ENCODE measurements at places on chromosomes 7 and 10.

GRCh38 chr10:45561952-45562351 lies 110.6 kb downstream of the ZFAND4 start:
- no peak for DNase-seq

DNA sequence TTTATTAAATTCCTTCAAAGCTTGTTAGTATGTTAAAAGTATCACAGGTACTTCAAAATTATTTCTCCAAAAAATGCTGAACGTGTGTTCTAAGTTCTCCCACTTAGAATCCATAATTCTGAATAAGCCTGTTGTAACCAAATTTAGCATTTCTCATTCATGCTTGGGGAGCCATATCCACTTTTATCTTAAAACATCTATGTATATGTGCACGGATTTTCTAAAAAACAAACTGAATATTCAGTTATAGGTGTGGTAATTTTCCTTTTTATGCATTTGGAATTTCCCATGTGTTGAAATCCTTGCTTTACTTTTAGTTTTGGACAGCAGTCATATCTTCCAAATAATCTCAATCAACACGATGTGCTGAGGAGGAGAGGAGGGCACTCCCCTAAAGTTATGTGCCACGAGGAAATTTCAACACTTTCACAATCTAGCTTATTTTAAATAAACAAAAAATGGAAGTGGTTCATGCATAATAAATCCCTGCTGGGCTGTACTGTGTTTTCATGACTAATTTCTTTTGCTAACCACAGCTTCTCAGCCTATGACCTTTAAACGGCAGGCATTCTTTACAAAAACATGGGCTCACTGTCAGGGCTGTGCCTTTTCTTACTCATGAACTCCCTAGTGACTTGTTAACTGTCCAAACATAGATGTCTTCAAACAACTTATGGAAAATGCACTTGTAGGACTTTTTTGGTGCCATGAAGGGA lies 380.3 kb upstream of the SEMA3C start:
- peak; percentile 53 for DNase-seq

GRCh38 chr7:24135003-24135817 lies 148.8 kb upstream of the NPY start:
- no peak for DNase-seq

DNA sequence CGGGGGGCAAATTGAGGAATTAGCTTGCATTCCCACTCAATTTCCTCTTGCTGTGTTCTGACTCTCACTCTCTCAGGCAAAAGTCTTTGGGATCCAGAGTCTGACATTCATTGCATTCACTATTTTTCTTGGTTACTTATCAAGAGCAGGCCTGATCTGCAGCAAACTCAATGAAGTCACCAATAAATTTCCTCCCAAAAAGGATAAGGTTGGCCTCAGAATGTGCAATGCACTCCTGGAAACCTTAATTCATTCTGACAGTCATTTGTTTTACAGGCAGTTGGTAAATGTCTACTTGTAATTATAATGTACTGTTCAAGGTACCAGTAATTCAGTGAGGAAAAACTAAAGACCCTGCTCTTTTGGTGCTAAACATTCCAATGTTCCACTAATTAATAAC lies 6.3 kb upstream of the DGKI start:
- no peak for DNase-seq

- no peak for DNase-seq
These were observed 2.5 kb downstream of the DYNC2I1 start for GRCh38 chr7:158858592-158859503.

DNA sequence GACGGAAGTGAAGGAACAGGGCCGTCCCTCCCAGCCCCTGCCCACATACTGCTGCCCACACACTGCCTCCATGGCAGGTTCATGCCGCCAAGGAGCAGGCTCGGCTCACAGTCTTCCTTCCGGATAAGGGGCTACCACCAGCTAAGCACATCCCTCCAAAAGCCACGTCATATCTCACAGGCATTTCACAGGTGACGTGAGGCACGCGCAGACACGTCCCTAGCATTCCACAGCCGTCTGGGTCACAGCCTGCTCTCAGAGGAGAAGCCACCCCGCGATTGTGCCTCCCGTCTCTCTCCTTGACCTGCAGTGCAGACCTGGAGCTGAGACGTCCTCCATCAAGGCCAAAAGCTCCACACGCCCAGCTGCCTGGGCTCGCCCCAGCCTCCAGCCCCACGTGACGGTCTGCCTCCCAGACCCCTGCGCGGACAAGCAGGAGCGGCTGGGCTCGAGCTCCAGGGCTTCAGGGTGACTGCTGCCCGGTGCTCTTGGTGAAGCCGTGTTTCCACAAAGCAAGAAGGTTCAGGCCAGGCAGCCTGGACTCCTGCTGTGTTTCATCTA lies 114.0 kb downstream of the MAD1L1 start:
- DNase-seq: no peak

DNA sequence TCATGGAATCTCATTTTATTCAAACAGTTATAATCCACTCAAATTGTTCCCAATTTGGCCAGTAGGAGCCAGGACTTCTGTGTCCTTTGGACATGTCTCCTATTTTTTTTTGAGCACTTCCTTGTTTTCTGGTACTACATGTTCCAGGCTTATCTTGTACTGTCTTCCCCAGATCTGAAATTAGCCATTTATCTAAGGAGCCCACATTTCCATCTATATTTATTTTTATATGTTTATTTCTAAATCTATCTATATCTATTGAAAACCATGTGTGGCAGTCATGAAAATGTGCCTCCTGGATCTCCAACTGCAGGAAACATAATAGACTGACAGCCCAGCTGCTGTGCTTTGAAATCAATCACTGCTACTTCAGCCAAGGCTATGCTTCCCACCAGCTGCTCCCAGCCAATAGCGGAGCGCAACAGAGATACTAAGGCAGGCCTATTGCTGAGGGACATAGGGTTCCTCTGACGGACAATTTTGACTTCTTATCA lies 147.1 kb downstream of the LRRC4 start:
- no peak for DNase-seq

- no peak for DNase-seq
These were observed 582.5 kb downstream of the CNTNAP2 start for GRCh38 chr7:146698995-146699610.

DNA sequence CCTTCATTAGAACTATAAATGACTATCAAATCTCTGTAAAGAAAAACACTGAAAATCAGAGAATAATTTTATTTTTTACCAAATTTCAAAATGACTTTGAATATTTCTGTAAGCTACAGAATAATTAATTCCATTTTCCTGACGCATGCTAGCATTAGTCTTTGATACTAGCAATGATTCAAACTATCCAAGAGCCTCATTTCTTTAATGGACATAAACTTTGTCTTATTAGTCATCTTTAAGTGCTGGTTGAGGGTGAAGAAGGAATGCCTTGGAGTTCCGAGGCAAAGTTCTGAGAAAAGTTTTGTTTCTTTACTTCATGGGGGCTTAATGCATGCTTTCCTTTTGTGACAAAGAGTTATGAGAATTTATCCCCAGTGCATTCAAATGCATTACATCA lies 137.3 kb downstream of the AGMO start:
- no peak for DNase-seq

DNA sequence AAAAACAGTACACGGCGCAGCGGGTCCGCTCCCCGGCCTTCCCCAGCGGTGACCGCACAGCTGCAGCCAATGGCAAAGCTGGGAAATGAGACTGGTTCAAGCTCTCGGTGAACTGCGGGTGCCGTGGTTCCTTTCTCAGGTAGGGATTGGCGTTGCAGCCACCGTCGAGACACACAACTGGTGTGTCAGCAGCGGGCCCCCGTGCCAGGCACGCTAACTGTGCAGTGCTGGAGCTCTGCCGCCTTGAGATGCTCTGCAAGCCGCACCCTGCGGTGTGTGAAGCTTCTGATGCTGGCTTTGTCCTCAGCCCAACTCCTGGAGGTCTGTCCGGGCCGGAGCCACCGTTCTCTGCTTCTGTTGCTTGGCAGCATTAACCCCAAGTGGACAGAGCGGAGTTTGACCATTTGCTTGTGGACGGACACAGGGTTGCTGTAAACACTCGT lies 20.6 kb upstream of the NKX6-2 start:
- no peak for DNase-seq

DNA sequence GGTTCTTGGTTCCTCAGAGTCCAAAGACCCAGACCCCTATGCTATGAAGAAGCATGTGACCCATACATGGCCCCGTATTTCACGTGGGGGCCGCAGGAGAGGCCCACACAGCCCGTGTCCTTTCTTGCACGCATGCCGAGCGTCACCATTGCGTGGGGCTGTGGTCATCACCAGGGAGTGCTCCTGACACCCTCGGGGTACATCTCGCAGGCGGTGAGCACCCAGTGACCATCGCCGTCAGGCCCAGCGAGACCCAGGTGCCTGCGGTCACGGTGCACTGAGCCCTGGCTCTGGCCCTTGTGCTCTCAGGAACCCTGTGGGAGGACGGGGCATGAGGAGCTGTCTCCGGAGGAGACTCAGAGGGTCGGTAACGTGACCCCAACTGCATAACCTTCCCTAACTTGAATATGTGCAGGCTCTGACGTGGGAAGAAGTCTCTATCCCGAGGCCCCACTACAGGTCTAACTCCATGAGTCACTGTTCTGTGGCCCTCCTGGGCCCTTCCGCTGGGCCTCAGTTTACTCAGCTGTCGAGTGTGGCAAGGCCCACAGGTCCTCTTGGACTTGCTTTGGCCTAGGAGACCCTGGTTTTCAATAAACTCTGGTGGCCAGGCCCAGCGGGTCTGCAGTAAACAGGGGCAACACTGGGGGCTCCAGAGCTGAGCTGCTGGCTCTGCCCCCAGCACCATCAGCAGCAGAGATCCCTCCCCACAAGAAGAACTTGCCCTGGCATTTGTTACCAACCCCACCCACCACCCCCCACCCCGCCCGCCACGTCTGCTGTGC lies 503.9 kb downstream of the PTPRN2 start:
- DNase-seq: no peak

DNA sequence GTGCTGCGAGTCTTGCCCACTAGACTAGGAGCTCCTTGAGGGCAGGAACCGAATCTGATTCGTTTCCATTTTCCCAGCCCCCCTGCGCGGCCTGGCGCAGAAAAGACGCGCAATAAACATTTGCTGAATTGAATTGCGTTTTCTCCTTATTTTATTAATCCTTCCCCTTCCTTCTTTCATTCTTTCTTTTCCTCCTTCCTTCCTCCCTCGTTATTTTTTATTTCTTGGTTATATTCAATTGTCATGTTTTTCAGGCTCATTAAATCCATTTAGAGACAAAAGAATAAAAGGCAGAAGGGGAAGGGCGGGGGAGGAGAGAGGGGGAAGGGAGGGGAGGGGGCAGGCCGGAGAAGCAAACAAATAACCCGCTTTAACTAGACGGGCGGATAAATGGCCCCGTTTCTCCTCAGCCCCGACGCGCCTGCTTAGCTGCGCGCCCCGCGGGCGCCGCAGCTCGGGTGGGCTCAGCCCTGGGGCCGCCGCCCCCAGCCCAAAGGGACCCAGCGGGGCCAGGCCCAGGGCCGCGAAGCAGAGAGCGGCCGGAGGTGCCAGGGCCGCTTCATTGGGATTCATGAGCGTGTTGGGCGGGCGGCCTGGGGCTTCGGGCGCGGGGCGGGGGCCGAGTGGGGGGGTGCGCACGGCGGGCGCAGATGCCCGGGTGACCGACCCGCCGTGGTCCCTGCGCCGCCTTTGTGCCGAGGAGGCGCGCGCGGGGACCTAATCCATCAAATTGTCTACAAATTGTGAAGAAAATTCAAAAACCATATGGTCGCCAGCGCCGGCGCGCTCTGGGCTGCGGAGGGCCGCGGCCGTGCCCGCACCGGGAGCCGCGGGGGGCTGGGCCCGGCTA lies 5.0 kb downstream of the LBX1 start:
- no peak for DNase-seq

DNA sequence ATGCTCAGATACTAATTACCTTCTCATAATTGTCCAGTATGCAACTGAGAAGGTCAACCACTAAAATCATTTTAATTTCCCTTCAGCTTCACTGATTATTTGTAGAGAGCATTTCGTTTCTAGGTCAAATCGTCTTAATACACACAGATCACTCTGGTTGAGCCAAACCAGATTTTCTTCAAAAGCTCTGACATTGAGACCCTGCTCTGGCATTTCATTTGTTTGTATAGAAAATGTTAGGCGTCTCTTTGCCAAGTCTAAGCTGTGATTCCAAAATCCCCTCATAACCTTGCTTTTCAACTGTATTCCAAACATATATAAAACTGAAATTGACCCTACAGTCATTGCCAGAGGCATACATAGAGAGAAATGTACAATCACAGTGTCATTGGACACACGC lies 520.0 kb downstream of the CNTNAP2 start:
- no peak for DNase-seq

DNA sequence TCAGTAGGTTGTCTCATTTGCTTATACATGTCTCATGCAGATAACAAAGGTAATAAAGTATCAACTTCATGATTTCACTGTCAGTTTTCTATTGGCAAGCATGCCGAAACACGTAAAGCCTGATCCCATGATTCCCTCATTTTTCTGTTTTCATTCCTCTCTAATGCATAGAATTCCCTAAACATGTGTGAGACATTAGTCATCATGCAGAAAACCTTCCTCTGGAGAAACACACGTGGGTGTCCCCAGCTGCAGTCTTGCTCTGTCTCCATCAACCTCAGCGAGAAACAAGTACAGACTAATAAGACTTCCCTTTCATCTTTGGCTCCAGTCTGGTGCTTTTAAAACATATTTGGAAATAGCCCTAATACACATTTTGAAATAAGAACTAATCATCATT lies 432.7 kb upstream of the VSTM2A start:
- DNase-seq: no peak

DNA sequence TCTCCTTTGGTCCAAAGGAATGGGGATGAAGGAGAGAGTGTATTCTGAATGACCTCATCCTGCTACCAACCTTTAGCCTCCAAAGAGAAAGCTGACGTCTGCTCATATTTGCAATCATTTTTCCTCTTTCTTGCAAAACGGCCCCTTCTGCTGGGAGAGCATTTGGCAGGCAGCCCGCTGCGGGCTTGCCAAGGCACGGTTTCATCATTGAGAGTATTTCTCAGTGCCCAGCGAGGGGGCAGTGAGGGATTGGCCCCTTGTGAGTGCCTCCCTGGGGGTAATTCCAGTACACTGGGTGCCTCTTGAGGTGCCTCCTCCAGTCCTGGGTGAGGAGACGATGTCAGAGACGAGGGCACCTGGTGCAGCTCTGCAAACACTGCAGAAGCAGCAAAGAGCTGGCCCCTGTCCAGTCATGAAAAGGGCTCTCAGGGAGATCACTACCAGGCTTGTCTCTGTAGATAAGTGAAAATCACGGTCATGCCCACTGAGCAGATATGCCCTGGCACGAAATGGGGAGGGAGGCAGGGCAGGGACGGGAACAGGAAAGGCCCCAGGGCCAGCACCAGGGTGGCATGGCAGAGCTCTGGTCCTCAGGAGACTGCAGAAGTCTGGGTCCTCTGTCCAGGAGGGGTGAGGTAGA lies 48.7 kb upstream of the SHH start:
- DNase-seq: peak; percentile 37

GRCh38 chr7:91127325-91127724 lies 136.9 kb upstream of the FZD1 start:
- no peak for DNase-seq

- no peak for DNase-seq
These were observed 269.4 kb downstream of the NXPH1 start for GRCh38 chr7:8702807-8703206.

GRCh38 chr10:71622154-71622526 lies 97.4 kb downstream of the C10orf105 start:
- DNase-seq: peak; percentile 75

GRCh38 chr10:35216303-35216905 lies 89.8 kb downstream of the CREM start:
- DNase-seq: no peak

Data from HTR-8/SVneo (cell line).